ENCODE measurements at places on chromosomes 3 and 15.

DNA sequence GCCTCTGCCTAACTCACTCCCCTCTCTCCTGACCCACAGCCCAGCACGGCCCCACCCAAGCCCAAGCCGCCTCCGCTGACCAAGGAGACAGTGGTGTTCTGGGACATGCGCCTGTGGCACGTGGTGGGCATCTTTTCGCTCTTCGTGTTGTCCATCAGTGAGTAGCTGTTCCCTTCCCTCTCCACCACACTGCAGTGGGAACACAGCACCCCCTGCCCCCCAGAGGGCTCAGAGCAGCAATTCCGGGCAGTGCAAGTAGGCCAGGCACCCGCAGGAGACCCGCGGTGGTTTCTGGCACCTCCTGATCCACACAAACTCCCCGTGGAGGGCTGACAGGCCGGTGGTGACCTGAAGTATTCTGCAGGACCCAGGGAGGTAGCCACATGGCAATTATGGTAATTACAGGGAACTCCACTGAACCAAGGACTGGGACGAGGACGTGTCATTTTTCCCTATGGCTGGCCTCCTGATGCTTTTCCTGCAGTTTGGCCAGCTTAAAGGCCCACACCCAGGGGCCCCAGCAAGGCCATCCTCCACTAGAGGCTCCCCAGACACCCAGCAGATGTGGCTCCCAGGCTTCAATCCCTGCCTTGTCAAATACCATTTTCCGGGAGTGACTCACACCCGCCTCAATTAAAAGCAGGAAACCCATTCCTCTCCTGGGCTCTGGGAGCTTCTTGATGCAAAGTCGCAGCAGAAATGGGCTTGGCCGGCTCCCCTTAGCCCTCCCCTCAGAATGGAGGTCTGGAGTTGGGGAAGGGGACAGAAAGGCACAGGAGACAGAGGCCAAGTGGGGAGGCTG, 4.8 kb downstream of the TMIE start:
- peak; percentile 11 for DNase-seq

- no peak for DNase-seq
Measured at GRCh38 chr15:48494631-48495030, 150.9 kb downstream of the FBN1 start.

DNA sequence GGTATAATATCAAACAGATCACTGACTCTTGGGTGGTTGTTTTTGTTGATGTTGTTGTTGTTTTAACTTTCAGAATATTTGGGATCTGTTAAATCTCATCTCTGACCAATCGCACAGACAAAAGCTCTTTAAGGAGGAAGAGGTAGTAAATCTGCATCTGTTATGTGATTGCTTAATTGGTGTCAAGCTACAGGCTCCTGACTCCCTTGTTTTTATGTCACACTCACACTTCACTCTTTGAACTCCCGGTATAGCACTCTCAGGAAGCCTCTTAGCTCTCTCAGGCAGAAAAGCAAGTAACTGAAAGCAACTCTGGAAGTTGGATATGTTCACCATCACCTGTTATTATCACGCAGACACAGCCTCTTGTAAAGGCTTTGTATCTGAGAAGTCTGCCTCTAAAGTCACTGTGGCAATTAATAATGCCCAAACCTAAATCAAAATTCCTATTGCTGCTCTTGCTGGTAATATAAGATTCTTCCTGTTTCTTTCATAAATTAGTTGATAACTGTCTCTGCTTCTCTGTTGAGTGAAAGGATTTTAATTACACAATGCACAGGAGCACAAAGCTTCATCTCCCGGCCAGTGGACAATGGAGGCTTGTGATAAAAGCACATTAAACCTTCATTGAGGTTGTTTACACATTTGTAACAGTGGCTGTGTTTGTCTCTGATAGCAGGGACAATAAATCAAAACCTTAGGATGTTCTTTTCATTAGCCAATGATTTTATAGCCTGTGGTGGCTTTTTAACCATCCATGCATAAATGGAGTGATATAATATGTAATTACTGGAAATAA, 576.7 kb downstream of the MFSD1 start:
- DNase-seq: no peak

DNA sequence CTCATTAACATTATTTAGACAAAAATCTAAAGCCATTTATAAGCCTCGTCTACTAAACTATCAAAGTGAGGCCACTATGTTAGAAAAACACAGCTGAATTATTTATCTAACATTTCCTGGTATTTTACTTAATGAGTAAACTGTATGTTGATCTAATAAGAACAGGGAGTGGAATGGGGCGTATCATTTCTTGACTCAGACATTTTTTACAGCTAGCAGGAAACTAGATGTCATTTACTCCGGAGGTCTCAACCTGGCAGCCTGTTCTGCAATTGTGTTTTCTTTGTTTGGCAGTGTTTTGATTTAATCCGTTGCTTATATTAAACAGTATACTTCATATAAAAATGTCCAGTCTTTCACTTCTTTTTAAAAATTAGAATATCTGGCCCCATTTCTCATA, 79.1 kb upstream of the ABI3BP start:
- DNase-seq: no peak

DNA sequence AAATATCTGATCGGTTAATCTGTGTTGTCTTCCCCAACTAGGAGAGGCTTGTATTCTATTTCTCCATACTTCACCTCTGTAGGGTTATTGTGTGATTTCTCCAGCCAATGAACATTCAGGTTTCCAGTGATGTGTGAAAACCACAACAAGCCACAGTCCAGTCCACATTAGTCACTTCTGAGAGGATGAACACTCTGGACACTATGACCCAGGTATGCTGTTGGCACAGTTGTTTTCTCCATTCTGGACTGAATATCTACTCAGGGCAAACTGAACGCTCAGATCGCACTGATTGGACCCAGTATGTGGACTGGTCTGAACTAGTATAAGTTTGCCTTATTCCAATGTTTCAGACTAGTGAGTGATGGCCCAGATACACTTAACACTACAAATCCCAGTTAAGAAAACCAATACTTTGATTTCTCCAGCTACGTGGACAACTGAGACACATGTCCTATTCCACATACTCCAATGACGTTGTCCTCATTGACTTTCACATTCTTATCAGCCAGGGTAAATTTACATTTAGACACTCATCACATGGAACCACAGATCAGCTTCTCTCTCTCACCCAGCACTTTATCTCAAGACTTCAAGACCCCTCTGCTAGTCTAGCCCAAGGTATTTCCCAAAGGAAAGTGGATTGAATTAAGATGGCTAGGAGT, 587.4 kb upstream of the SGO1 start:
- no peak for DNase-seq

DNA sequence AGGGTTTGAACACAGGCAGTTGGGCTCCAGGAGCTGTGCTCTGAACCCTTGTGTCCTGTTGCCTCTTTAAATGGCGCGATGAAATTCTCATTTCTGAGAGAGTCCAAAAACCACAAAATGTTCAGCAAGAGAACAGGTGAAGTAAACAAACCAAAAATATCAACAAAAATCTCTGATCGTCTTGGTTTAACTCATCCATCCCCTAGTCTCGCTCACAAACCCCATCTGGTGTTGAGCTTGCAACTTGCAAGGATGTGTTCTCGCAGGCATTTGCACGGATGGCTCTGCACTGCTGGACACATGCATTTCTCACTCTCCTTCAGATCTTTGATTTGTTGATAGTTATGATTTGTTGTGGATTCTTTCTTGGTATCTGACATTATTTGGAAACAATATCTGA, 31.1 kb downstream of the FAH start:
- no peak for DNase-seq

DNA sequence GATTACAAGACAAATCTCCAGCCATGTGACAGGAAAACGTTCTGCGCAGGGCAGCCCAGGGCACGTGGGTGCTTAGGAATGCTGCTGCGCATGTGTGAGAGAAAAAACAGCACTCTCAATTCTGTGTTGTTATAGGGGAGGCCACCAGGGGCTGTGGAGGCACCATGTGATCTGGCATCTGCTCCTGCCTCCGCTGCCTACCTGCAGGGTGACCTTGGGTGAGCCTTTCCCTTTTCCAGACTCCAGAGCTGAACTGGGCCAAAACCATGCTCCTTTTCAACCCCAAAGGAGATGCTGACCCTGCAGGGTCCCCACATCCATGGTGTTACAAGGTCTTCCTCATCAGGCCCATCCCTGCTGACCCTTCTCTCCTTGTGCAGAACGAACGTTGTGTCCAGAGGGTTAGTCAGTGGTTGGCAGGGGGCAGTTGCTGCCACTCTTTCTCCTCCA, 81.5 kb upstream of the RASGRF1 start:
- DNase-seq: no peak

GRCh38 chr3:143103652-143104051, 15.9 kb upstream of the CHST2 start:
- DNase-seq: no peak

GRCh38 chr3:123765475-123766128, 118.5 kb downstream of the MYLK start:
- DNase-seq: no peak

- no peak for DNase-seq
Measured at GRCh38 chr15:27179789-27180188, 208.8 kb downstream of the GABRG3 start.

DNA sequence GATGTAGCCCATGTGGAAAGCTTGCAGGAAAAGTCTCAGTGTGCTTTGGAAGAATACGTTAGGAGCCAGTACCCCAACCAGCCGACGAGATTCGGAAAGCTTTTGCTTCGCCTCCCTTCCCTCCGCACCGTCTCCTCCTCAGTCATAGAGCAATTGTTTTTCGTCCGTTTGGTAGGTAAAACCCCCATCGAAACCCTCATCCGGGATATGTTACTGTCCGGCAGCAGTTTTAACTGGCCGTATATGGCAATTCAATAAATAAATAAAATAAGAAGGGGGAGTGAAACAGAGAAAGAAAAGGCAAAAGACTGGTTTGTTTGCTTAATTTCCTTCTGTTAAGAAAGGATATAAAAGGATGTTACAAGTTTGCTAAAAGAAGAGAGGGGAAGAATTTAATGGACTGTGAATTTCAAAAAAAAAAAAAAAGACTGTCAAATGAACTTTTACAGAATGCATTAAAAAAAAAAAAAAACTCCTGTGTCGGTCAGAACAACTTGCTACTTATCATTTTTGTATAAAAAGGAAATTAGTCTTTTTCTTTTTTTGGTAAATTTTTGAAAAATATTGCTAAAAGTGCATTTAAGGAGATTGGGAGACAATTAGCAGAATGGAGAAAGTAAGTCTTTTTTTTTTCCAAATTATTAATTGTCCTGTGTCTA, 7.0 kb downstream of the NR2F2 start:
- no peak for DNase-seq

DNA sequence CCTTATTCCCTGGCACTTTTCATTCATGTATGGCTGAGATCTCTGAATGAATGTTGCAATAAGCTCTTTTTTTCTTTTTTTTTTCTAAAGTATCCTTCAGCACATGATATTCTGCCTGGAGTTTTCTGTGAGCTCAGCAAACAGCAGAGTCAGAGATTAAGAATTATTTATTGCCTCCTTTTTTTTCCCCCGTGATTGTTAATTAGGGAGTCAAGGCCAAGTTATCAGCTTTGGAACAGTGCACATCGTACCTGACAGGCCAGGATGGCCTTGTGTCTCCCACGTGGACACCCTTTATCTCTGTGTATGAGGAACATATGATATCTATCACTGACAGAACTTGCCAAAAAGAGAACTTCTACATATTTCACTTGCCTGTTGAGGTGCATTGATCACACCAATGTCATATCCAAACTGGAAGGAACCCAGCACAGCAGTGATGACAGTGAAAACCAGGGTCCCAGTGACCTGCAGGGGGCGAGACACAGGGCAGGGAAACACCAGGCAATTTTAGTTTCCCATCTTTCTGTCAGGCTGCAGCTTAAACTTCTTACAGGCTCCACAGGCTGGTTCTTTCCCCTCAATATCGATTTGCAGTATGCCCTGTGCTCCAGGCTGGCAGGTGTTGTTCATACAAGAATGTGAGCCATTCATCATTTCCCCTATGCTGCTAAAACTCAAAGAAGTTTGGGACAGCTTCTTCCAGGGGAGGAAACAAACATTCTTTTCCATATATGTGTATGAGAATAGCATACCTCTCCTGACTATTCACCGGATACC, 8.2 kb downstream of the SLC2A2 start:
- no peak for DNase-seq

DNA sequence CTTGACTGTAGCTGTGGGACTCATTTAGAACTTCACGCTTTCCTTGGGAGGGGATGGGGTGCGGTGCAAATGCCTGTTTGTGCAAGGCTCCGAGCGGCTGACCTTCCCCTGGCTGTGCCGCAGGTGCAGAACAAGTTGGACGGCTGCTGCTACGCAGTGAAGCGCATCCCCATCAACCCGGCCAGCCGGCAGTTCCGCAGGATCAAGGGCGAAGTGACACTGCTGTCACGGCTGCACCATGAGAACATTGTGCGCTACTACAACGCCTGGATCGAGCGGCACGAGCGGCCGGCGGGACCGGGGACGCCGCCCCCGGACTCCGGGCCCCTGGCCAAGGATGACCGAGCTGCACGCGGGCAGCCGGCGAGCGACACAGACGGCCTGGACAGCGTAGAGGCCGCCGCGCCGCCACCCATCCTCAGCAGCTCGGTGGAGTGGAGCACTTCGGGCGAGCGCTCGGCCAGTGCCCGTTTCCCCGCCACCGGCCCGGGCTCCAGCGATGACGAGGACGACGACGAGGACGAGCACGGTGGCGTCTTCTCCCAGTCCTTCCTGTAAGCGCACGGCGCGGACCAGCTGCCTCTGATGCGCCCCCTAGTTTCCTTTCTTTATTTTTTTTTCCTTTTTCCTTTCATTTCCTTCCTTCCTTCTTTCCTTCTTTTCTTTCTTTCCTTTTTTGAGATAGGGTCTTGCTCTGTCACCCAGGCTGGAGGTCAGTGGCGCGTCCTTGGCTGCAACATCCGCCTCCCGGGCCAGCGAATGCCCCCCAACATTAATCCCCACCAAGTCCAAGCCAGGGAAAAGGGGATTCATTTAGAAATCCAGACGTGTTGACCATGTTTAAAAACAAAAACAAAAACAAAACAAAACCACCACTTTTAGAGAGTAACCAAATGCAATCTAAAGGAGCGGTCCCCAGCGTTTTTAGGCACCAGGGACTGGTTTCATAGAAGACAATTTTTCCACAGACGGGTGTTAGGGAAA, 42.7 kb downstream of the EIF2AK4 start:
- no peak for DNase-seq

GRCh38 chr15:56699743-56700142, 33.6 kb downstream of the ZNF280D start:
- DNase-seq: no peak

- DNase-seq: no peak
Measured at GRCh38 chr3:130395916-130396315, 50.4 kb downstream of the COL6A5 start.

DNA sequence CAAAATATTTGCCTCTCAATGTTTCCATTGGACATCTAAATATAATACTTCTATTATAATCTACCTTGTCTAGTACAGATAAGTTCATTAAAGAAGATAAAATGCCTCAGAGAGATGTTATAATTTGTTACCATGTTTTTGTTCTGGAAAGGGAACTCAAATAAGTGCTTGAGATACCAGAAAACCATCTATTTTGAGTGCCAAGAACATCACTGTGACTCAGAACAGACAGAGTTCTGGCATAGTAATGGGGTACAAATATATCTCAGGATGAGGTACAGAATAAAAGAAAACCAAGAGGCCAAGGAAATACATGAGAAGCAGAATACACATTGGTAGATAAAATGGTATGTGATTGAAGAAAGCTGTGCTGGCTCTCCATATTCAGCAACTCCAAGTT, 58.9 kb downstream of the IMPG2 start:
- DNase-seq: no peak
